ENCODE measurements at places on chromosomes 3 and 15.
A peak's percentile ranks its signal among the peaks of the same experiment; 100 is the strongest.

DNA sequence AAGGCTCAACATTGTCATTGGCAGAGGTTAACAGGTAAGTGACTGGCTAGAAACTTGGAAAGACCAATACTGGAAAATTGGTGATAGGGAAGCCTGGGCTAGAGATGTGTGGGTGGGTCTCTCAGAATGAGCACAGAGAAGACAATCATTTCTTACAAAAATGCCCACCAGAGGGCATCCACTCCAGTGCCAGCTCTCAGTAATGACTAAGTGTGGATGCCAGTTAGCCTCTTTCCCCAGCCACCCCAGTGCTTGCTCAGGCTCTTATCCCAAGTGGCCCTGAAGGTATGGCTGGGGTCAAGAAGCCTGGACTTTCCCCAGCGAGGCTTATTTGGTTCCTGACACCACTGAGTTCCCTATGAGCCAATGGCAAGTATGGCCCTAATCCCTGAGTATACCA lies 115.9 kb upstream of the ST8SIA2 start:
- no peak for DNase-seq

- no peak for DNase-seq
These were observed 80.9 kb upstream of the RASGRF1 start for GRCh38 chr15:79171320-79172031.

GRCh38 chr3:61602466-61602865 lies 41.1 kb downstream of the PTPRG start:
- no peak for DNase-seq

- no peak for DNase-seq
These were observed 16.6 kb upstream of the KLF13 start for GRCh38 chr15:31309893-31310606.

GRCh38 chr3:129577366-129577765 lies 29.1 kb downstream of the PLXND1 start:
- no peak for DNase-seq

DNA sequence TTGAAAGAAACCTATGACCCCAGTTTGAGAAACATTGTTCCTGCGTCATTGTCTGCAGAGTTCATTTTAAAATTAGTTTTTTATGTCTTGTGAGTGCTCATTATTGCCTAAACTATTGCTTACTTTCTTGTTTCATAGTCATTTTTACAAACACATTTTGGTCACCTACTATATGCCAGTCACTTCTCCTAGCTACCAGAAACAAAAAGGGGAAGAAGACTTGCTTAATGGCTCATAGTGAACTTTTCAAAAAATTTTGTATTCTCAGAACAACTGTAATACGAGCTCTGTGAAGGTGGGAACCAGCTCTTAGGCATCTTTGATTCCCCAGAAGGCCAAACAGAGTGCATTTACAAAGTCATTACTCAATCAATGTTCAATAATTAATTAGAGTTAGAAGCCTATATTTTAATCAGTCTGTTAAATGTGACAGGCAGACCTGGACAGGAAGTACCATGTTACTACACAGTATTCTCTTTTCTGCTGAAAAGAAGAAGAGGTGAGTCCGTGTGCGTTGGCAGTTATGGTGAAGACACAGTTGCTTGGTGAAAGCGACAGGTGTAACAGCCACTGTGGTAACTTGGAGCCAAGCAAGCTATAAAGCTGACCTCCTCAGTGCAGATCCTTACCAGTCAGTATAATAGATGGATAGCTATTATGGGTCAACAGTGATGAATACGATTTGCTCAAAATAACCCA lies 46.6 kb downstream of the DPPA2 start:
- DNase-seq: no peak

DNA sequence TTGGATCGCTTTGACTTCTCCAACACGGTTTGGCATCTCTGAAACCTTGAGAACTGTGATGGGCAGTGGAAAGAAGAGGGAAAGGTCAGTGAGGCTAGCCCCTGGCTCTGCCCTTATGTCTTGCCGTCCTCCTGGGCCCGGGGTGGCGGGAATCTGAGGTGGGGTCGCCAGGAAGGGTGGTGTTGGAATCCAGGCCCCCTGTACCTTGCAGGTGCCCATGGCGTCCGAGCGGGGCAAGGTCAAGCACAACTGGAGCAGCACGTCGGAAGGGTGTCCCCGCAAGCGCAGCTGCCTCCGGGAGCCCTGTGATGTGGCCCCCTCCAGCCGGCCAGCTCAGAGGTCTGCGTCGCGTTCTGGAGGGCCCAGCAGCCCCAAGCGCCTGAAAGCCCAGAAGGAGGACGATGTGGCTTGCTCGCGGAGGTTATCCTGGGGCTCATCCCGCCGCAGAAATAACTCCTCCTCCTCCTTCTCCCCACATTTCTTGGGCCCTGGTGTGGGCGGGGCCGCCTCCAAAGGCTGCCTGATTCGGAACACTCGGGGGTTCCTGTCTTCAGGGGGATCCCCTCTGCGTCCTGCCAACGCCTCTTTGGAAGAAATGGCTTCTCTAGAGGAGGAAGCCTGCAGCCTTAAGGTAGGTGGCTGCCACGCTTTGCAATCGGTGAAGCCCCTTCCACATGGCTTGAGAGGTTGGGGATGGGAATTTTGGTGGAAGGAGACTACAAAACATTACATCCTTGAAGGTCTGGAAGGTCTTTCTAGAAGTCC lies 907 bp downstream of the TATDN2 start:
- peak; percentile 57 for DNase-seq

DNA sequence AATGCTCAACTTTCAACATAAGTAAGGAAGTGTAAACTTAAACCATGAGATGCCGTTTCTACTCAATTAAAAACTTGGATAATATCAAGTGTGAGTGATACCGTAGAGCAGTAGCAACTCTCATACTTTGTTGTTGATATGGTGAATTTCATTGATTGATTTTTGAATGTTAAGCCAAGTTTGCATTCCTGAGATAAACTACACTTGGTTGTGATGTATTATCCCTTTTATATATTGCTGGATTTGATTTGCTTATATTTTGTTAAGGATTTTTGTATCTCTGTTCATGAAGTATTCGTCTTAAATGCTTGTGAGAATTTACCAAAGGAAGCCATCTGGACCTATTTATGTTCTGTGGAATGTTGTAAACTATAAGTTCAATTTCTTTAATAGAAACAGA lies 21.7 kb downstream of the SLMAP start:
- DNase-seq: no peak

GRCh38 chr15:88397506-88397905 lies 69.7 kb downstream of the MRPL46 start:
- no peak for DNase-seq

- no peak for DNase-seq
These were observed 10.0 kb upstream of the SEMA3B start for GRCh38 chr3:50258979-50259378.

GRCh38 chr3:45064512-45065372 lies 38.6 kb downstream of the CLEC3B start:
- DNase-seq: no peak

DNA sequence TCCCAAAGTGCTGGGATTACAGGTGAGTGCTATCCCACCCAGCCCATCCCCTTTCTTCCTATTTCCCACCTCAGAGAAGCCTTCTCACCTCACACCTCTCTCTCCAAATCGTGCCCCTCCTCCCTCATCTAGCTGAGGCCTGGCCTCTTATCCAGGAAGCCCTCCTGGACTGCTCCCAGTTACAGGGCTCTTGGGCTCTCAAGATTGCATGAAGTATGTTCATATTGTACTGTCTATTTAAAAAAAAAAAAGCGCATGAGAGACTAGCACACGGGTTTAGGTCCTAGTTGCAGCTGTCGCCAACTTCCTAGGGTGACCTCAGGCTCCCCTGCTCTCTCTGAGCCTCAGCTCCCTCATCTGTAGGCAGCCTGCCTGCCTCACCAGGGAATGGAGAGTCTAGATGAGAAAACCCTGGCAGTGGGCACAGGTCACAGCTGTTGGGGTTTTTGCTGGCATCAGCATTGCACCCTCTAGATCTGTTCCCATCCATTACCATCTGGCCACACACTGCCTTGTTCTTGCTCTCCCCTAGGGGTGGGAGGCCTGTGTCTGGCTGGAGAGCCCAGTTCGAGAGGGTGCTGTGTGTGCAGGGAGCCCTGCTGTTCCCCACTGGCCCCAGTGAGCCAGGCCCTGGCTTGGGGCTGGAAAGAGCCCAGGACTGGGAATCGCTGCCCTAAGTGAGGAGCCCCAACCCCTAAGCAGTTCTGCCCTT lies 24.2 kb upstream of the C15orf39 start:
- no peak for DNase-seq

- no peak for DNase-seq
These were observed 82.1 kb downstream of the DUT start for GRCh38 chr15:48413304-48413703.

Data from T-helper 22 cell (primary cell).